ENCODE measurements at places on chromosomes 3 and 15.

- DNase-seq, result no peak
Observed at GRCh38 chr15:50355619-50355905, 564 bp upstream of the GABPB1 start.

DNA sequence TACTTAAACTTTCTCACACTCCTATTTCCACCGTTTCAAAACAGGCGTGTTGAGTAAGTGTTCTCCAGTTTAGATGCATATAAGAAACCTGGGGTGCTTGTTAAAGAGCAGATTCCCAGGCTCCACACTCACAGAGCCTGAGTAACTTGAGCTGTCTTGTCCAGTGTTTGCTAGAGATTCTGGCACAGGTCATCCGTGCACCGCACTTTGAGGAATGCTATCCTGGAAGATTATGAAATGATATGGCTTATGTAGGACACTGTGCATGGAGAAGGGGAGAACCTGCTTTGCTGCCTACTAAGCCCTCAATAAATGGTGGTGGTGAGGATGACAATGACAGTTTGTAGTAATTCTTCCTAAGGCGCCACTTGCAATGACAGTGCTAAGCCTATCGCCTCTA is 273.7 kb downstream of the PDZRN3 start:
- no peak for DNase-seq

- no peak for DNase-seq
Observed at GRCh38 chr15:63718590-63719035, 115.1 kb downstream of the HERC1 start.

- DNase-seq, result no peak
Observed at GRCh38 chr3:130088061-130088460, 6.4 kb downstream of the ALG1L2 start.

- DNase-seq, result no peak
Observed at GRCh38 chr3:159030886-159031679, 229.2 kb downstream of the MFSD1 start.

DNA sequence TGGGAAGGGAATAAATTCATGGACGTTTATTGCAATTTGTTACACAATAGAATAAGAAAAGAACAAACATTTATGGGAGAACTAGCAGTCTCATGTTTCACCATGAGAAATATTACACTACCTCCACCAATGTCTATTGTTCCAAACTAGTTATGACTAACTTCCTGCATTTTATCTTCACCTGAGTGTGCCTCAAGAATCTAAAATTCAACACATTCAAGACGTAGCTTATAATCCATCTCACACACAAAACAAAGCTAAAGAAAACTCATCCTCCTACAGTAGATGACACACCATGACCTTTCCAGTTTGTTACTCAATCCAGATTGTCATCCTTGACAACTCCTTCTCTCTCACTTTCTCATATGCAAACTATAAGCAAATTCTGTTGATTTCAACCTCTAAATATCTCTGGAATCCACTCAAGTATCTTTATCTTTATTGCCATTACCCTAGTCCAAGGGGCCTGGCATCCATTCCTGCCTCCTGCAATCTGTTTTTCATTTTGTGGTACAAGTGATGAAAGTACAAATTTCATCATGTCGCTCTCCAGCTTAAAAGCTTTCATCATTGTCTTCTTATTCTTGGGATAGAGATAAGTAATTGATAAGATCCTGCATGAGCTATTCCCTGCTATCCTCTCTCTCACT is 229.9 kb downstream of the NR2F2 start:
- DNase-seq, result no peak

DNA sequence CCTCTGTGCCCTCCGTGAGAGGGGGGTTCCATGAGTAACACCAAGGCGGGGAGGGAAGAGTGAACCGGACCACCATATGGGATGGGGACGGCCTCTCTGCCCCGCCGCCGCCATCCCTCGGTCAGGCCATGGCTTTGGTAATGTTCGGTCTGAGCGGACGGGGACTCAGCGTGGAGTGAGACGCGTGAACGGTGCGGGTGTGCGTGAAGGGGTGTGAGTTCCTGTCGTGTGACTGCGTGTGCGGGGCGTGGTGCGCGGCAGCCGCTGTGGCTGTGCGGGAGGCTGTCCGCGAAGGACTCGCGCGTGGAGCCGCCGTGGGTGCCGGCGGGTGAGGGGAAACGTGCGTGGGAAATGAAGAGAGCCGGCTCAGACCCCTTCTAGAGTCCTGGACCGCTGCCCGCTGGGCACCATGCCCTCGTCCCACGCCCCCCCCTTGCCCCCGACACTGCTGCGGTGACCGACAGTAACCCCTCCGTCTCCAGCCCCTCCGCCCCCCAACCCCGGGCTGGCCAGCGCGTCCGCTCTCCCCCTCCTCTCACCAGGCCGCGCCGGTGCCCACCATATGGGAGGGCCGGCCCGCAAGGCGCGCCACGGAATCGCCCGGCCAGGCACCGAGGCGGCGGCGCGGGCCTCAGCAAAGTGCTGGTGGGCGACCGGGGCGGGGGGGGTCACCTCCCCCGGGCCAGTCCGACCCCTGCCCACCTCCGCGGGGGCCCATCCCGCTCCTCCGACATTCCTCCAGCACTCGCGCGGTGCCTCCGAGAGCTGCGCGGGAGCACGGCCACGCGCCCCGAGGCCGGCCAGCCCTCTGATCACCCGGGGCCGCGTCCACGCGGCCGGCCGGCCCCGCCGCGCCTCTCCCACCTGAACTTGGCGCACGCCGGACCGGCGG is 589 bp downstream of the KLF15 start:
- no peak for DNase-seq

DNA sequence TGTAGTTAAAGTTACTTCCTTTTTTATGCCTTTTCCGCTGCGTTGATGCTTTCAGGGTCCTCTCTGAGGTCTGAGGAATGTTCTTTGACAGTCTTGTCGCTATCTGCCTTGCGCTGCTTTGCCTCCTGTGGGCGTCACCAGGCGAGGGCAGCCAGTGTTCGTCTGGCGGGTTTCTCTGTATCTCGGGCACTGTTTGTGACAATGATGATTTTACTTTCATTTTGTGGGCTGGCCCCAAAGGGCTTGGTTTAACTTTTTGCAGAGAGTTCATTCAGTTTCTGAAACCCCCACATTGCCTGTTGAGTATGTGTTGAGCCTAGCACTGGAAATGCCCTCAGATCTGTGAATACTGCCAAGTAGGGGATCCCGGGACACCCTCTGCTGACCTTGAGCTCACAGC is 24.6 kb upstream of the SACM1L start:
- DNase-seq, result no peak

DNA sequence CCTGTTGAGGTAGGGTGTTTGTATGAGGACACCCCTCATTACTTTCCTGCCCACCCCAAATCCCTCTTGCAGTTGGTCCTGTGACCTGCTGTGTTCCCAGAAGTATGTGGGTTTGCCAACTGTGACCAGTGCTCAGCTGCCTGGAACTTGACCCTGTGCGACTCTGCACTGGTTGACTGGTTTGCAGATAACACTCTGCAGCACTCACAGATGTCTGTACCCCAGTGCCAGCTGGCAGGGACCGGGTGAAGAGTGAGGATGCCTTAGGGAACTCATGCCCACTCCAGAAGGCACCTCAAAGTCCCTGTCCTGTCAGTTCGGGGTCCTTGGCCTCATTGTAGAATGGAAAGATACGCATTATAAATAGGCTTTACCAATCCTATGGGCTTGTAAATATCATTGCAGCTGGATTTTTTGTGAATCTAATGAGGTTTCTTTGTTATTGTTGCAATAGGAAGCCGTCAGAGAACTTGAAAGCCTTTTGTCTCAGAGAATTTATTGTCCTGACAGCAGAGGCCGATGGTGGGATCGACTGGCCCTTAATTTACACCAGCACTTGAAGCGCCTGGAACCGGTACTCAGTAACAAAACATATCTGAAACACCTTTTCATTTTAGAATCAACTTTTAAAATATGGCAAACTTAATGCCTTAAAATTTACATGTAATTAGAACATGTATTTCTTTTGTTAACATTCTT is 18.2 kb downstream of the FAN1 start:
- no peak for DNase-seq

DNA sequence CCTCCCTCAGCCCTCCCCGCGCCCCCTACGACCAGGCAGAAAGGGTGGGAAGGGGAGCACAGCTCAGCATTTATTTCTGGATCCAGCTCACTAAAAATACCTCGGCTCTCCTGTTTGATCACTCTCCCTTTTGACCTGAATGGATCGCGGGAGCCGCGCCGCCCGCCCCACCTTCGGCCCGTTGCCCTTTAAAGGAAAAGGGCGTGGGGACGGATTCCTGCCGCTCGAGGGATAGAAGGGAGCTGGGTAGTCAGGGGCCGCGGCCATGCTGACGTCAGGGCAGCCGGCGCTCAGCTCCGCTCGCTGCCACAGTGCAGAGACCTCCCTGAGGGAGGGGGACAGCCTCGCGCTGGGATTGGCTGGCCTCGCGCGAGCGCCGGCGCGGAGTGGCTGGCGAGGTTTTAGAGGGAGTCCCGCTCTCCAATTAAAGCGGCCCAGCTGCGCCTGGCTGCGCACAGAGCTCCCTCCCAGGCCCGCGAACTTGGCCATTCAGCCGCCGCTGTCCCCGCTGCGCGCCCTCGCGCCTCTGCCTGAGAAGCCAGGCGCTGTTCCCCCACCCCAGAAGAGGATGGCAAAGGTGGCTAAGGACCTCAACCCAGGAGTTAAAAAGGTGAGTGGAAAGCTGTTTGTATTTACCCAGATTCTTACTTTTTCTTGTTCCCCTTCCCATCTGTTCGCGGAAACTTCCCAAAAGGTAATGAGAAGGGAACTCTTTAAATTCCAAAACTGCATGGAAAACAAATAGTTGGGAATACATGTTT is at the start of gene LMCD1:
TSS of gene LMCD1 (plus strand) at position 453 of the 761 bp plus-strand sequence. CDS start at position 569, 116 bp downstream.
- peak; percentile 56 for DNase-seq

GRCh38 chr3:176961916-176962315 is 235.4 kb downstream of the TBL1XR1 start:
- DNase-seq, result no peak

DNA sequence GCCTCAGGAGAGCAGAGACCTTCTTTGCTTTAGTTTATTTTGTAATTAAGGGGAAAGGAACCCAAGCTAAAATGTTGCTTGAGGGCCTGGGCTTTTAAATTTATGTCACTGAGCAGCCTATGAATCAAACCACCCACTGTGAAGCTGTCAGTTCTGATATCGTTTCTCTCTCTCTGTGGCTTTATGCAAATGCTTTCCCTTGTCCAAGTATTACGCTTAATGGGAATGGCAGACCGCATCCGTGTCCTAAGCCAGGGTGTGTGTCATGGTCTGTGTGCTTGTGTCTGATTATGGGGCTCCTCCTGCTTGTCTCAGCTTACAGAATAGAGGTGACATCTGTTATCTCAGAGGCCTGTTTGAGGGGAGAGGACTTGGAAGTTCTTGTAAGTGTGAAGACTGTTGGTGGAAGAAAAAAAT is 82.4 kb downstream of the EBLN2 start:
- no peak for DNase-seq

DNA sequence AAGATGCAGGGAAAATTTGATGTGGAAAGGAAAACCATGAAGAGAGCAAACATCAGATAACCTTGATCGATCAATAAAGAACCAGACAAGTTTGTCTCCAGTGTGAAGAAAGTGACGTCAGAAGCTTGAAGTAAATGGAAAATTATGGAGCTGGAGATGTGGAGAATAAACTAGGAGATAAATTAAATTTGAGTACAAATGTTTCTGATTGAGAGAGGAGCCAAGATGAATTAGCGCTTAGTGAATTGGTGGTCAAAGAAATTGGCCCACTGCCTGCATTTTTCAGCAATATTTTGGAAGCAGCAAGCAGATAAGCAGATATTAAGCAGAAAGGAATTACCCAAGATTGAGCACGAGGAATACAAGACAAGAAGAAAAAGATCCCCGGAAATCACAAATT is 567.3 kb upstream of the ZNF385D start:
- no peak for DNase-seq

DNA sequence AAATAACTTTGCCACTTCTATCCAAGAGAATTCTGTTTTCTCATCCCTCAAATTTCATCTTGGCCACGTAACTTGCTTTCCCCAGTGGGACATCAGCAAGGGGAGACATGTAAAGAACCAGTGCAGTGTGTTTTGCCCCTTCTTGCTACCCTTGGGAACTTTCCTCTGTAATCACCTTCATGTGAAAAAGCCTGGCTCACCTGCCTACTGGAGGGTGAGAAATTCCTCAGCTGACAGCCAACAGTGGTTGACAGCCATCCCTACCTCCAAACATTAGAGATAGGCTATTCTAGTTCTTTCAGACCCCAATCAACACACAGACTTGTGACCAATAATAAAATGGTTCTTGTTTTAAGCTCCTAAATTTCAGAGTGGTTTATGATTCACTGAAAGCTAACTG is 333.9 kb upstream of the TBC1D5 start:
- DNase-seq, result no peak

DNA sequence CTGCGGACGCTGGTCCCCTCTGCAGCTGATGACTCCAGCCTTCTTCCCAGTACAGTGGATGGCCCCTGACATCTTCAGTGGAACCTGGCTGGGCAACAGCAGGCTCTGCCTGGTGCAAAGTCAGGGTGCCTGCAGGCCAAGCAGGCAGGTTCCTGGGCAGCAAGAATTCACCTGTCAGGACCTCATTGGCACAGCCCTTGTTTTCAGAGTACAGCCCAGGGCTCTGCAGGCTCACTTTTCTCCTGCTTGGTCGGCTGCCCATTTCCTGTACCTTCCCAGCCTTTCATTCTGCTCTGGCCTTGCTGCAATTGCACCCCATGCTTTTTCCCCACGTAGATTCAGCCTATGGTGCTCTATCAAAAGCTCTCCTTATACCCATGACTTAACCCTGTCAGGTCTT is 56.0 kb downstream of the LRTM1 start:
- DNase-seq, result no peak

DNA sequence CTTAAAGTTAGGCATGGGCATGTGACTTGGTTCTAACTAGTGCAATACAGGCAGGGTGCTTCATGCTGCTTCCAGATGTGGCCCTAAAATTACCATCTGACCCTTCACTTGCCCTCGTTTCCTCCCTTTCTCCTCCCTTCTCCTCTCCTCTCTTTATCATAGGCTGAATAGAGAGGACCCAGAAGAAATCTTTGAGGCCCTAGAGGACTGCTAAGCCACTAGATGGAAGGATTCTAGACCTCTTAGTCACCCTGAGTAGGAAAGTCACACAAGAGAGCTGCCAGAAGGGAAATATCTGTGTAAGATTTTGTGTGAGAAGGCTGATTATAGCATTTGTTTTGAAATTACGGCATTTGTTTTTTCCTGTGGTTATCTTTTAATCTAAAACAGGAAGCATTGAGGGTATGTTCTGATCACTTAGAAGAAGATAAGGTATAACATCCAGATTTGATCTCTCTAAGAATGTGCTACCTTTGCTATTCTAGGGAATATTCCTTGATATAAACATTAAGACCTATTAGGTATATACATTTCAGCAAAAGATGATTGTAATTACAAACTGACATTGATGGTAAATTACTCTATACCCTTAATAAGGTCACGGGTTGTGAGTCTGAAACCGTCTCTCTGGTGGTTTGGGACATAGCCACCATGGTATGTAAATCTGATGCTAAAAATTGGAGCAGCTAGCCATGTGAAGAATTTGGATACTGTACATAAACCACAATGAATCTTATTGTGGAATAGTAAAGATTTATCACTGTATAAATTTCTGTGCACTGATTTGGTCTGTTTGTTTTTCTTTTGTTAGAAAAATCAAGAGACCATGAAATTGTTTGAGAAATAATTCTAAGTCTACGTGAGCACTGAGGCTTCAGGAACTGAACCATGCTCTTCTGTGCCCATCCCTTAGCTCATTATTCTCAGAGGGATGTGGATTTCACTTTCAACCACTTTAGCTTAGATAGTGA is 84.1 kb downstream of the TP63 start:
- DNase-seq, result no peak

GRCh38 chr3:14139771-14140170 is 14.9 kb downstream of the TMEM43 start:
- DNase-seq, result no peak
